ENCODE measurements at places on chromosomes 2 and 18.

DNA sequence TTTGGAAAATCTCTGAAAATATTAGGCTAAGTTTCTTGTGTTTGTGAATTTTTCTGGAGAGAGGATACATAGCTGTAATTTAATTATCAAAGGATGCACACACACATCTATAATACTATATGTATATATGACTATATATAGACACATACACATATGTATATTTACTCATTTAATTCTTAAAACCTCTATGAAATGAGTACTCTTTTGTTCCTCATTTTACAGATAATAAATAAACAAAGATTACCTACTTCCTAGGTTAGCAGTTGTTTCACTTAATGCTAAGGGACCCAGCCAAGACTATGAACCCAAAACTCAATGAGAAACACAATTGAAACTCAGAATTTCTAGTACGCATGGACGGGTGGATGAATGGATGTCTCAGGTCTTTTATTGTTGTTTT lies 145.6 kb downstream of the BCL2 start:
- DNase-seq, result no peak

DNA sequence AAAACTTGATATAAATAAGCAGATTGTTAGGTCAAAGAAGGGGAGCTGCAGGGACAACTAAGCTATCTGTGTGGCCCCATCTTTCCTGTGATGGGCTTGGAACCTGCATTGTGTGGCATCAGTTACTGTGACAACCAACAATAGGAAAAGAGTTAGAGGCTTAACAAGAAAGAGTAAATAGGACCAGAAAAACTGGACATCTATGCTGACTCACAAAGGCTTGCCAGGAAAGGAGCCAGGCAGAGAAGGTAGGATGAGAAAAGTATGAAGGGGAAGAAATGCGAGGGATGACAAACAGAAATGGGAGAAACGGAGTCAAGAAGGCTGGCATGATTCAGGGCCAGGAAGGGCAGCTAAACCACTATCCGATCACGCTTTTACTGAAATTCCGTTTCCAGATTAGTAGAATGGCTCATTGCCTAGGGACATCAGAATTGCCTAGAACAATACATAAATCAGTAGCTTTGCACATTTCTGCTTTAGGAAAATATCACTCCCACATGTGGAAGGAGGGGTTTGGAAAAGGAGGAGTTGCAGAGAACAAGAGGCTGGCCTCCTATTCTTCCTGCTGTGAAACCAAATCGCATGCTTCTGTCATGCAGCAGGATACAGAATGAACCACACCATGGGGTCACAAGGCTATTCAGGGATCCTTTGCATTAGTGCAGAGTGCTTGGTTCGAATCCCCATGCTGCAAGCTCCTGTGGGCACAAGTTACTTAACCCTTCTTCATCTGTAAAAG lies 7.3 kb downstream of the PLA2R1 start:
- DNase-seq, result no peak

DNA sequence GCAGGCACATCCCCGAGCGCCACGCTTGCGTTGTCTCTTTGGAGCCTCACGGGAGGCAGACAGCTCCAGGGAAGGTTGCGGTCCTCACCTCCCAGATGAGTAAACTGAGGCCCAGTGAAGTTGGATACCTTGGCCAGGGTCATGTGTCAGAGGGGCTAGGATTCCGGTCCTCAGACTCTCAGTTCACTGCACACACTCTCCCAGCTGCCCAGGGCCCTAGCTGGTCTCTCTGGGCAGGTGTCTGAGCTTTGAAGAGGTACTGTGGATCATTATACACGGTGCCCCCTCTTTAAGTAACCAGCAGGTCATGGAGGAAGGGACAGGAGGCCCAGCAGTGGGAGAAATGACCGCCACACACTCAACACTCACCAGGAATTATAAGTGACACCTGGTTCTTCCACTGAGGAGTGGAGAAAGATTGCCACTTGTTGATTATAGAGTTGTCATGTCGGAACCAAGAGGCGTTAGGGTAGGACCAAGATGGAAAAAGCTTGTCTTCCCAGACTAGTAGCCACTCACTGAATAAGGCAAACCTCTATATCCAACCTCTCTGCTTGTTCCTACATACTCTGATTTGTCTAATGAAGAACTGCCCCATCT lies 588 bp downstream of the TMEM214 start:
- DNase-seq, result no peak

GRCh38 chr2:197846777-197847176 lies 42.4 kb downstream of the PLCL1 start:
- no peak for DNase-seq

GRCh38 chr18:8264861-8265411 lies 344.3 kb upstream of the RAB12 start:
- no peak for DNase-seq

DNA sequence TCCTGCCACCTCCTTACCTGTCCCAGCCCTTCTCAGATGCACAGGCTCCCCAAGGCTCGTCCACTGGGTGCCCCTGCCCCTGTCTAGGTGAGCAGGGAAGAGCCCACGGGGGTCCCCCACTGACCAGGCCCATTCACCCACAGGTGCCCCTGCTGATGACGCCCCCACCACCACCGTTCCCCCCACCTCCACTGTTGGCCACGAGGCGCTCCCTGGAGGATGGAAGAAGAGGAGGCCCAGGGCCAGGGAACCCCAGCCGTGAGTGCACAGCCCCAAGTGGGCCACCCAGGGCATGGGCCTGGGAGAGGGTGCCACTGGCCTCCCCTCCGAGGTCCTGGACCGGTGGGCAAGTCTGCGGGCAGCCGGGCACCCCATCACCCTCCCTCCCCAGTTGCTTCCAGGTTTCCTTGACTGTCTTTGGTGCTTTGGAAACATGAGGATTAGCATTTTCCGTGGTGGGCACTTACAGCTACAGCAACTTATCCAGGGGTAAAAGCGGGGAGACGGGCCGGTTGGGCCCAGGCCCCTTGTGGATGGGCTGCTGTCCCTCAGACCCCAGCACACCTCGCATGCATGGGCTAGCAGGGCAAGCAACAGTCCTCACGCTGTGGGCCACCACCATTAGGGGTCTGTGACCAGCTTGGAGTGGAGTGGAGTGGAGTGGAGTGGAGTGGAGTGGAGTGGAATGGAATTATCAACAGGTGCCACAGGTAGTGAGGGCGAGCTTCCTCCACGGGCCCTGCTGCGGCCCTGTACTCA lies 13.2 kb upstream of the KLHL30 start:
- no peak for DNase-seq

GRCh38 chr2:105344704-105345345 lies 7.5 kb downstream of the C2orf49 start:
- DNase-seq, result no peak

GRCh38 chr2:199929262-199929661 lies 18.2 kb downstream of the C2orf69 start:
- no peak for DNase-seq

GRCh38 chr2:222804351-222804750 lies 56.5 kb upstream of the ACSL3 start:
- DNase-seq, result no peak

DNA sequence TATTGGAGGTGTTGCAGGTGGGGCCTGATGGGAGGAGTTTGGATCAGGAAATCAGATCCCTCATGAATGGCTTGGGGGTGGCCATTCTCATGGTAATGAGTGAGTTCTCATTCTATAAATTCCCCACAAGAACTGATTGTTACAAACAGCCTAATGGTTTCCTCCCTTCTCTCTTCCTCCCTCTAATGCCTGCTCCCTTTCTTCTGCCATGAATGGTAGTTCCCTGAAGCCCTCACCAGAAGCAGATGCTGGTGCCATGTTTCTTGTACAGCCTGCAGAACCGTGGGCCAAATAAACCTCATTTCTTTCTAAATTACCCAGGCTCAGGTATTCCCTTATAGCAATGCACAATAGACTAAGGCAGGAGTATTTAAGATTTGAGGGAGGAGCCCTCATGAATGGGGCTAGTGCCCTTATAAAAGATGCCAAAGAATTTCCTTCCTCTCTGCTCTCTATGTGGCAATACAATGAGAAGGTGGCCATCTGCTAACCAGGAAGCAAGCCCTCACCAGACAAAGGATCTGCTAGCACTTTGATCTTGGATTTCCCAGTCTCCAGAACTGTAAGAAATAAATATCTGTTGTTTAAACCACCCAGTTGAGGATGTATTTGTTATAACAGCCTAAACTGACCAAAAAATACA lies 251.8 kb downstream of the ZEB2 start:
- DNase-seq, result no peak

DNA sequence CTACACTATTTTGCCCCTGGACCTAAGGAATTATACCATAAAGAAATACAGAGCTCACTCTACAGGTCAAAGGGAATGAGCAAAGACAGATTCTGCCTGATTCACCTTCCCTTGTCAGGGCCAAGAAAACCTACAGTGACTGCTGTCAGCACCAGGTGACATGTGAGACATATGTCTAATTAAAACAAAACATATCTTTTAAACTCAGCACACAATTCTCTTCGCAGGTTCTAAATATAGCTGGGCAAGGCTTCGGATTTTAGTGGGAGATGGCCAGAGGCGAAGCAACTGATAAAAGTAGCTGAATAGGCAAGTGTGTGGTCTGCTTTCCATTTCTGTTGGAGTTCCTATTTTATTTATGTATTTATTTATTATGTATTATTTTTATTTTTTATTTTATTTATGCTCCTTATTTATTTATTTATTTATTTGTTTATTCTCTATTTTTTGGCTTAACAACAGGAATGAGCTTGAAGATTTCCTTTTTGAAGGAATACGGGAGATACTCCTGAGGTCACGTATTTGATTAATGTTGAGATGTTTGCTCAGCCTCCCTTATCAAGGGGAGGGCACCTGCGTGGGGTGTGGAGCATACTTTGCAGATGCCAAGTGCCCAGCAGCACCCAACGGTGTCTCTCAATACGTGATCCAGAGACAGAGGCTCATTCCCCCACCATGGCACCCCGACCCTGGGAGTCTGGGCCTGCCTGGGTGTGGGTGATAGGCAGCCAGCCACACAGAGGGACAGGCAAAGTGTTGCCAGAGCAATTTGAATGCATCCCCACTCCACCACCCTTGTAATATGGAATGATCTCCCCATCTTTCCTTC lies 141.8 kb downstream of the RNF152 start:
- no peak for DNase-seq

DNA sequence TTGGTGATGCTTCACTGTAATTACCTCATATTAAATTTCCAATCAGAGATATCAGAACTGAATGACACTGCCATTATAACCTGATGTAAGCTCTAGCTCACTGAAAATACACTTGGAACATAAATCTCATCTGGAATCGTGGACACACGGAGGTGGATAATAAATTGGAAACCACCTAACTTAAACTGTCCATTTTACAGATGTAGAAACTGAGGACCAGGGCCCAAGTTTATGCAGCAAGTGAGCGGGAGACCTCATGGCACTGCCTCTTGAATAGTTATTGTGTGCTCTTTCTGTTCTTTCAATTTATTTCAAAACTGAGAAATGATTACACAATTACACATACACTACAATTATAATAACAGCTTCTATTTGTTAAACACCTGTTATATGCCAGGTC lies 20.8 kb downstream of the CCDC68 start:
- no peak for DNase-seq

DNA sequence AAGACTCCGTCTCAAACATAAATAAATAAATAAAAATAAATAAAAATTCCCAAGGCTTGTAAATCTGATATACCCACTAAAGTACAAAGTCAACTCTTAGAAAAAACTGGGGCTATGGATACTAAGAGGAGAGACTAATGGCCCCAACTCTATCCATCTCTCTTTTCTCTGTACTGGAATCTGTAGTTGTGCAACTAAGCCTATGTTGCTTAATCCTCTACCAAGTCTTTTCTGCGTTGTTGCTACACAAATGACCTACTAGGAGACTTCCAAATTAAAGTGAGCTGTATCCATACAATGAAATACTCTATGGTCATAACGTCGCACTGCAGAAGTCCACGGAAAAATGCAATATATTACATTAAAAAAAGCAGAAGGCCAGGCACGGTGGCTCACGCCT lies 8.1 kb downstream of the MRPS5 start:
- DNase-seq, result no peak

DNA sequence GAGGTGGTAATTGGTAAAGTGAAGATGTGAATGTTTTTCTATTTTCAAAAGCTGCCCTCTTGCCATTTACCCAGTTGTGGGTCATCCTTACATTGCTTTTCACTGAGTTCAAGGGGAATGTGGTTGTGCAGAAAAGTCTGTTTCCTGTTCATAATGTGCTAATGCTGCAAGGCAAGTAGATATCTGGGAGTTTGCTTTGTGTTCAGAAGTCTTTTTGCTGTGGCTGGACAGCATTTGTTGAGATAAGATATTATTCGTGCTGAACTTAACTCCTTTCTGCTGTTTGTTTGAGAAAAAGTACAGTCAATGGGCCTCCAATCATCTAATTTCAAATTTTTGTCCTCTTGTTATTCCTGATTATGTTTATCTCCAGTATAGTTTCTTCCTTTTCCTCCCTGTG lies 263.2 kb downstream of the LTBP1 start:
- DNase-seq, result no peak

GRCh38 chr2:184268900-184269477 lies 329.3 kb upstream of the ZNF804A start:
- DNase-seq, result no peak

GRCh38 chr2:654896-655295 lies 22.3 kb downstream of the TMEM18 start:
- DNase-seq, result no peak

- DNase-seq, result no peak
Observed at GRCh38 chr2:97348265-97348664, 235.3 kb downstream of the ANKRD36 start.

DNA sequence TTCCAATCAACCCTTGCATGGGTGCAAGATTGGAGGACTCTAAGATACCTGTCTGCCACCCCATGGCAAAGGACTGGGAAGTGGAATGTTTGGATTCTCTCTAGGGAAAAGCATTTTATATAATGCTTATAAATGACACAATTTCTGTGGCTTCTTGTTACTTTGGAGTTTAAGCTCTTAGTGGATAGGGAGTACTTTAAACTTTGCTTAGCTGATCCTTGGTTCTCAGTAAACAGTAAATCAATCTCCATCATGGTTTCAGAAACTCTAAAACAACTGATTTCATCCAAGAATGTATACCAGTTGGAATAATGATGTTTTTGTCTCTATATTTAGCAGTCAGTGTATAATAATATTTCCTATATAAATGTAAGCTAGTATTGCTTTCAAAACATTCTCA lies 14.1 kb upstream of the FAM228A start:
- DNase-seq, result no peak

DNA sequence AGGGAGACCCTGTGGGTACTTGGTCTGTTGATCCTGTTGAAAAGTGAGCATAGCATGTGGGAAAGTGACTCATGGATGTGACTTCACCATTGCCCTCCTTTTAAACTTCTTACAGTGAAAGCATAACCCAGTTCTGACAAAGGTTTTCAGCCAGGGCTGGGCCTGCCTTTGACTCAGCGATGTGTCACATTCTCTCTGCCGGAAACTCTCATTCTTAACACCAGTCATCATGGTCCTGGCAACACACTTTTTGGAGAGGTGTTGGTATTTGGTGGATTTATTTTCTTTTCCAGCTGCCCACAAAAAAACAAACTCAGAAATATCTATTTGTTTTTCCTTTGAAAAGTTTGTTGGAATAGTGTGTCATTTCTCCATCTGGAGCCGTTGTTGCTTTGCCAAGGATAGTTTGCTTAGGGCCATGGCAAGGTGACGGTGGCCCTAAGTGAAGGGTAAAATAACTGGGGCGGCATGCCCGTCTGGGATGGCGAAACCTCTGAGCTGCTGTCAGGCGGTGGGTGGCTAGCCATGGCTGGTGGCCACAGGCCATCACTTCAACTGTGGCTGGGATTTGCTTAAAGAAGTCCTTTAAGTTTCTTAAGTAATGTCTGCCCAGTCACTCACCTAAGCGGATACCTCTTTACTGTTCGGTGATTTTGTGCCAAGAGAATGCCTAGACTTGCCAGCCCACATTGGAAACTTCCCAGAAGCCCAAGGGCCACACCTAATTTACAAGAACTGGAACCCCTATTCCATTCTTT lies 123.3 kb downstream of the LTBP1 start:
- no peak for DNase-seq
